ENCODE measurements at places on chromosomes 16 and 17.

DNA sequence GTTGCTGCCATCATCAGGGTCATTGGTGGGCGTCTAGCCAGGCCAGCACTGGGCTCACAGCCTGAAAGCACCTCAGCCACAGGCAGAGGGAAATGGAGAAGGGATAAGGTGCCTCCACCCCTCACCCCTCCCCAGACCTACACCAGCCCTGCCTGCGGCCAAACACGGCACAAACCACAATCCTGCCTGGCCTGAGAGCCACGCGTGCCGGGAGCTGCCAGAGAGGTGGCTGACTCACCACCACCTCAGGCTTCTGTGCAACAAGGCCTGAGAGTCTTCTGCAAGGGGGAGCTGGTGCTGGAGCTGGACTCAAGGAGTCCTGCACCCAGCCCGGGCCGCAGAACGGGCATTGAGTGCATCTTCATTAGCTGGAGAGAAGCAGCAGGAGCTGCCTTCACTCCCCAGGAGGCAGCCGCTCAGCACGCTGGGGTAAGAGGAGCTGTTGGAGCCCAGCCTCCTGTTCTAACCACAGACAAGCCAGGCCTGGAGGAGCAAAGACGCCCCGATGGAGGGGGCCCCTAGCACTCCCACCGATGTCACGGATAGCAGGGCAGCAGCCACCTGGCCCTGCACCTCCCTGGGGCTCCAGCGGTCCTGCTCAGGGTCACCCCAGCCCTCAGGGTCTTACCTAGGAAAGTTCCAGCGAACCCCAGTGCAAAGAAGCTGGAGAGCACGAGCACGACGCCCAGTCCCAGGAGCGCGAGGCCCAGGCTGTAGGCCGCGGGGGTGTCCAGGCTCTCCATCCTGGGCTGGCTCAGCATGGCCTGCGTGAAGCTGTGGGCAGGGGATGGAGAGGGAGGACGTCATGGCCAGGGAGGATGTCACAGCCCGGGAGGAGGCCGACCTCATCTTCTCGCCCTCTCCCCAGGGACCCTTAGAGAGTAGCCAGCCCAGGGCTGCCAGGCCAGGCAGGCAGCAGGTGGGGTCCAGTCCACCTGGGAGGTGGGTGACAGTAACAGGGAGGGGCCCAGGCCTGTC, 16.0 kb upstream of the RASD1 start:
- DNase-seq: no peak

- no peak for DNase-seq
Measured at GRCh38 chr16:89826531-89827382, 1.5 kb upstream of the SPIRE2 start.

DNA sequence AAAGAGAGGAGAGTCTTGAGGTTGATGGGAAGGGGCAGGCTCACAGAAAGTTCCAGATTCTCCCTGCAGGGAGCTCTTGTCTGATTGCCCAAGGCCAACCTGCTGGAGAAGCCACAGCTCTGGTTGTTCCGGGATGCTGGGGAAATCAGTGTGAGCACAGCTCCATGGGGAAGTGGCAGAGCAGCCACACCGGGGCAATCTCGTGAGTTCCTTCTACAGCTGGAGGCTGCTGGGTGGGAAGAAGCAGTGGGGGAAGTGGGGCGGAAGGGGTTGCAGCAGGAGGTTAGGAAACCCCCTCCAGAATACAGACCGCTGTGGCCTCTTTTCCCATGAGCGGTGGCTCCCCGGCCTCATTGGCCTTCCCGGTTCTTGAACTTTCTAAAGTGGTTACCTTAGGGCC, 34.0 kb downstream of the KIAA0513 start:
- DNase-seq: no peak

GRCh38 chr17:4536259-4536741, 18.9 kb downstream of the MYBBP1A start:
- no peak for DNase-seq

GRCh38 chr17:64398320-64398719, 7.7 kb upstream of the PECAM1 start:
- DNase-seq: no peak

DNA sequence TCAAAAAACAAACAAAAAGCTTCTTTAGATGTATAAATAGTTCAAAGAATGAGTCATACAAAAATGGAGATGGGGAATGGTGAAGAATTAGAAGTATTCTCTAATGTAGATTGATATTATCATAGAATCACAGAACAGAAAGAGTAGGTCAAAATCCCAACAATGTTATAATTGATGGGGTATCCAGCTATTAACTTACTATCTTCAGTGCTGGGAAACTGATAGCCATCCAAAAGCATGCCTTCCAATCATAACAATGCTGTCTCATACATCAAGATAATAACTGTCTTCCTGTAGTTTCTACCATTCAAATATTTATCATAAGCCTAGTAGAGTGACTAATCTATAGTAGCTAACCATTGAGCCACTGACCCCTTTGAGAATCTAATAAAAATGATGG, 26.7 kb upstream of the GNAO1 start:
- DNase-seq: no peak

DNA sequence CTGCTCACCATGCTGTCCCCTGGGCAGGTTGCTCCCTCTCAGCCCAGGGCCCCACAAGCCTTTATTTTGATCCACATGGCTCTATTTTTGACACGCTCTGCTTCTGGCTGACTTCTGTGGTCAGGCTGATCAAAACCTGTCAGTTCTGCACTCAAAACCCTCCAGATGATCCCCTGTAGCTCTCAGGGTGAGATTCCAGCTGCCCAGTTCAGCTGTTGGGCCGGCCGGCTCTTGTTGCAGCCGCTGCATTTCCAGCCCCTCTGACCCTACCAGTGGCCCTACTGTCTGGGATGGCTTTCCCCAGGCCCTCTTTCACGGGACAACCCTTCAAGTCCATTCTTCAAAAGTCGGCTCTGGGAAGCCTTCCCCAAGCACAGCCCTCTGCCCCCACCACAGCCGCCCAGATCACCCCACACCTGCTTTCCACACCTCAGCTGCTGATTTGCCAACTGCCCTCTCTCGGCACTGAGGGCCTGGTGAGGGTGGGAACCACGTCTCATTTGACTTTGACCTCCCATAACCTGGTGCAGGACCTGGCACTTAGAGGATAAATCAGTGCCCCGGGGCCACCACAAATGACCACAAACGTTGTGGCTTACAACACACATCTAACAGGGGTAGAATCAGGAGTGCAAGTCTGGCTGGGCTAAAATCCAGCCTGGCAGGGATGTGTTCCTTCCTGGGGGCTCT, 16.3 kb upstream of the CACNG4 start:
- no peak for DNase-seq

- no peak for DNase-seq
Measured at GRCh38 chr17:61368832-61369450, 30.7 kb upstream of the TBX2 start.

- DNase-seq: no peak
Measured at GRCh38 chr17:75535119-75535537, 9.6 kb downstream of the LLGL2 start.

GRCh38 chr16:55856950-55857349, 18.2 kb downstream of the CES5A start:
- DNase-seq: no peak

DNA sequence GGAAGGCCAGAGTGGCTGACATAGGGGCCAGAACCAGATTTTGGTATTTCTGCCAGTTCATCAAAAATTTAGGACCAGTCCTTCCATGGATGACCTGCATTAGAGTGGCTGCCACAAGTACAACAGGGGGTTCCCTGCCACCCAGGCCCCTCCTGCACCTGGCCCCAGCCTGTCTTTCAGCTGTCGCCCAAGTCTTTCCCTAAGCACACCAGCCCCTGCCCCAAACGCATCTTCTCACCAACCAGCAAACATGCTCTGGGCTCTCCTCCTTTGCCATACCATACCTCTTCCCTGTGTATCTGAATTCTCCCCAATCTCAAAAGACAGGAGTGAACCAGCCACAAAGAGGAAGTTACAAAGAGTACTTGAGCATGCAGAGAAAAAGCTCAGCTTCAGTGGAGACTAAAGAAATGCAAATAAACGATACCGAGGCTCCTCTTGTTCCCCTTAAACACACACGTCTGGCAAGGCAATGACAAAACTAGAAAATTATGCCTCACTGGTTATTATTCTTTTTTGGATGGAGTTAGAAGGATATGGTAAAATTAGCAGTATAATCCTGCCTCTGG, 130.6 kb downstream of the DYNLRB2 start:
- no peak for DNase-seq

DNA sequence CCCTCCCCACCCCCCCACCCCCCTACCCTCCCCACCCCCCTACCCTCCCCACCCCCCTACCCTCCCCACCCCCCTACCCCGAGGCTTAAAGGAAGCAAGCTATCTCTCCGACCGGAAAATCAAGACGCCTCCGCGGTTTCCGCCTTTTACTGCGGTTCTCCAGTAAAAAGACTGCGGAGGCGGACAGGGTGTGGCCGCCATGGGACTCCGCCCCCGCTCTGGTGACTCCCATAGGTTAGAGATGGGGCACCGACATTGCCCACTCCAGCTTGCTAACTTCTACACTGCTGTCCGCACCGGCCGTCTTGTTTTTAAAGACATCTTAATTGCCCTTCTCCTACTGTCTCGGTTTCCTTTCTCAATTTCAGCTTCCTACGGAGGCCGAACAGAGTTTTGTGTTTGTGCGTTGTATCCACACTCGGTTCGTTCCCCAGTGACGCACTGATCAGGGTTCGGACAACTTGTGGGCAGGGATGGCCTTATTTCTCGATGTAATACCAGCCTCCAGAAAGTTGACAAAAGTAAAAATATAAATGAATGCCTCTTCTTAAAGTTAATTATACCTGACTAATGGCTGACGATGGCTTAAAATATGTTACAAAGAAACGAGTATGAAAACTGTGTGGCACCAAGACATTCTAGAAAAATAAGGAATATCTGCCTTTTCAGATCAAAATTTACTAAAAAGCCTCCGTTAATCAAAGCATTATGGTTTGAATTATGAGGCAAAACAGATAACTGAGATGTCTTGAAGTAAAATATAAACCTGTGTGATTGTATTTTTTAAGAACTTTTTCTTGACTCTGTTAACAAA, 1.1 kb upstream of the ZNF200 start:
- no peak for DNase-seq

DNA sequence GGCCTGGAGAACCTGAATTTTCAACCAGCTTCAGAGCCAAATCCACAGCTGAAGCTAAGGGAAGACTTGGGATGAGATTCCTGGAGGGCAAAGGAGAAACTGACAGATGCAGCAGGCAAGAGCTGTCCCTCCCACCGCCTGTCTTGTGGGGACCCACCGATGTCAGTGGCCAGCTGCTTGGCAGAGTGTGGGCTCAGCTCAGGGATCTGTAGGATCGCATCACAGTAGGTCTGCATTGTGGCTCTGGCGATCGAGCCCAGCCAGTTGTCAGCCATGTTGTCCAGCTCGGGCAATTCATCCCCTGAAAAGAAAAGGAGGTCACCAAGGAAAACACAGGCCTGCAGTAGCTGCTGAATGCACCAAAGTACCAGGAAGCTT, 60.8 kb downstream of the COG7 start:
- DNase-seq: no peak

- no peak for DNase-seq
Measured at GRCh38 chr17:45844695-45845375, at the start of gene SPPL2C. Gene SPPL2C (plus strand): TSS chr17:45844881. CDS start chr17:45844907, 26 bp downstream.

DNA sequence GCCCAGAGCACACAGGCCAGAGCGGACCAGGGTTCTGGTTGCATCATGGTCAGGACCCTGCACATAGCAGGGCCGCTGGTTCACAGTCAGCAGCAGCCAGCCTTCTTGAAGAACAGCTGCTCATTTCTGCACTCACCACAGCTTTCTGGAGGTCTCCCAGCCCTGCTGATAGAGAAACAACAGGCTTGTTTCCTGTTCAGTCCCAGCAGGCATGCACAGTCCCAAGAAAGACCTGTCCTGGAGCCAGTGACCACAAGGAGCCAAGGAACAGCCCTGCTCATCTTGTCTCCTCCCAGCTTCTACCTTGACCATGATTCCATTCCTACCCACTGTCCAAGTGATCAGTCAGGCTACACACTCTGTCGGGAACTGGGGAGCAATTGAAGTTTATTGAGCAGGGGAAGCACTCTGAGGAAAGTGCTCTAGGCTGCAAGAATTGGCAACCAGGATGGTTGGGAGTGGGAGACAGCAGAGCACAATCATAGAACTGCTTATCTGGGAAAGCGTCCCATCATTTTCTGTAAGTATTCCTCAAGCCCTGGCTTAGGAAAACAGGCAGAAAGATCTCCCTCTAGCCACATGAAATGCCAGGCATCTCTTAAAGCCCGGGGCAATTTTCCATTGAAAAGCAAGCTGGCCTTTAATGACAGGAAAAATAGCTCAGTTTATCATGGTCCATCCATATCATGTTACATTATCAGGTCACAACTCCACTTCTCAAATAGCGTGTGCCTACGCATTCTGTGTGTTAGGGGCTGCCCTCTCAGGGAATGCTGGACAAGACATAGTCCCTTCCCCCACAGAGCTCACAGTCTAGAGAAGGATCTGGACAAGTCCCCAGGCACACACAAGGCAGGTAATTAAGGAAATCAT, 155.4 kb upstream of the FOXF1 start:
- no peak for DNase-seq

DNA sequence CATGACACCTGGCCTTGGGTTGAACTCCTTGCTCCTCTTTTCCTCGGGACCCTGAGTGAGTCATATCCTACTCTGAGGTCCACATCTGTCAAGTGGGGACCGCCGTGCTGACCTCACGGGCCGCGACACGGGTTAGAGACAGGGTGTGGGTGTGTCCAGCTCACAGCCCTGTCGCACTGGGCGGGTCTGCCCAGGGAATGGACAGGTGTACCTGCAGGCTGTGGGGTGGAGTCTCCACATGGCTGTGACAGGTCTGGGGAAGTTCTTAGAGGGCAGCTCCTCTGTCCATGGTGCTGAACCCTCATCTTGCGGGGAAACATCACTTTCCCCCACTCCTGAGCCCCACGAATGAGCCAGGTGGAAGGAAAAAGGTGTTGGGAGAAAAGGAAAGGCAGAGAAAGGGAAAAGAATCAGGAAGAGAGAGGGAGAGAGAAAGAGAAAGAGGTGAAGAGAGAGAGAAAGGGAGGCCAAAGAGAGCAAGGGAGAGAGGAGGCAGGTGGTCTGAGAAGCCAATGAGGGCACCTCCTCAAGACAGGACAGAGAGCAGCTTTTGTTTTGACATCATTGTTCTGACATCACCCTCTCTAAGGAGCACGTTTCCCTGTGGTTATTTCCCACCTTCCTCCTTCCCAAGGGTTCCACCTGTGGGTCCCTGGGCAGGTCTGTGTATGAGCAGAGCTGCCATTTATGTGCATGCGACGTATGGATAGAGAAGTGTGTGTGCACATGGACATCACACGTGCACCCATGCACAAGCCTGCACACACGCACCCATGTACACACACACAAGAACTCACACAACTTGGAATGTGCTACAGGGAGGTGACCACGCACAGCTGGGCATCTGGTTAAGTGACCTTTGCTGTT, 32.6 kb upstream of the CBFA2T3 start:
- no peak for DNase-seq

- DNase-seq: no peak
Measured at GRCh38 chr17:33494151-33494550, 201.1 kb upstream of the ASIC2 start.
